ENCODE measurements at places on chromosomes 2 and 18.

DNA sequence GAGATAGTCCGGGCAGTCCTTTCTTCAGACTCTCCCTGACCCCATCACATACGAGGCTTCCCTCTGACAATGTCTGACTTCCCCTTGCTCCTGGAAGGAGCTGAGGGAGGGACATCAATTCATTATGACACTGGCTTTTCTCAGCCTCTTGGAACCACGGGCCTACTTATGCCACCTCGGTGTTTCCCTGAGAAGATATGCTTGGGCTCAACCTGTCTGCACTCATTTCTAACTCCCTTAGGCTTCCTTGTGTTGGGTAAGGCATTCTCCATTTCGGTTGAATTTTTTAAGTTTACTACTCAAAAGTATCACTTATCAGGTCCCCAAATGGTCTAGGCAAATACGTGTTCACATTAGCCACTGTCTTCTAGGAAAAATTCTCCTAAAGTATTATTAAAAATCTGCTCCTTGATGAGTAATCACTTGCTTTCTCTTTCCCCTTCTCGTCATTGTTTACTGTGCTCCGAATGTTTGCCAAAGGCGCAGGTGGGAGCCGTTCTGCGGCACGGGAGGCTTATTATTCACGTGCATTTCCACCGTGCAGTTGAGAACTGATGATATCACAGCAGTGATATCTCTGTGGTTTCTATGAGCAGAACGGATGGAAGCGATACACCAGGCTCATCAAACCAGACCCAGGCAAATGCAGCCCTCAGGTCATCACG, 33.1 kb downstream of the ARL4C start:
- peak; percentile 39 for DNase-seq

- no peak for DNase-seq
Measured at GRCh38 chr2:105261061-105261460, 19.5 kb downstream of the GPR45 start.

DNA sequence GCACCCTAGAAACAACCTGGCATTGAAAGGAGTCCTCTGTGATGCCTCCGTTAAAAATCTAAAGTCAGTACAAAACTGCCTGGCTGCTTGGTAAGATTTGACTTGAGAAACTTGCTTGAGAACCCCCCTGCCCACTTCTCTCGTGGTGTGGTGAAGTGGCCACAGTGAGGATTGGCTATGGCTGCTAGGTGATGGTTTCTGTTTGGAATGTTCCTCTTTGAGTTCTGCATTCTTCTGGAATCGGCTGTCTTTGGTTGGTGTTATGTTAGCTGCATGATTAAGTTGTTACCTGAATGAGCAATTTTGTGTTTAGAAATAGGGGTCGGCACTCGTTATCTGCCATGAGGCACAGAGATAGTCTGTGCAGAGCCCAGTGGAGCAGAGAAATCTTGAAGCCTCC, 21.7 kb upstream of the SAG start:
- DNase-seq = no peak

- no peak for DNase-seq
Measured at GRCh38 chr2:188449971-188450370, 158.3 kb downstream of the GULP1 start.

DNA sequence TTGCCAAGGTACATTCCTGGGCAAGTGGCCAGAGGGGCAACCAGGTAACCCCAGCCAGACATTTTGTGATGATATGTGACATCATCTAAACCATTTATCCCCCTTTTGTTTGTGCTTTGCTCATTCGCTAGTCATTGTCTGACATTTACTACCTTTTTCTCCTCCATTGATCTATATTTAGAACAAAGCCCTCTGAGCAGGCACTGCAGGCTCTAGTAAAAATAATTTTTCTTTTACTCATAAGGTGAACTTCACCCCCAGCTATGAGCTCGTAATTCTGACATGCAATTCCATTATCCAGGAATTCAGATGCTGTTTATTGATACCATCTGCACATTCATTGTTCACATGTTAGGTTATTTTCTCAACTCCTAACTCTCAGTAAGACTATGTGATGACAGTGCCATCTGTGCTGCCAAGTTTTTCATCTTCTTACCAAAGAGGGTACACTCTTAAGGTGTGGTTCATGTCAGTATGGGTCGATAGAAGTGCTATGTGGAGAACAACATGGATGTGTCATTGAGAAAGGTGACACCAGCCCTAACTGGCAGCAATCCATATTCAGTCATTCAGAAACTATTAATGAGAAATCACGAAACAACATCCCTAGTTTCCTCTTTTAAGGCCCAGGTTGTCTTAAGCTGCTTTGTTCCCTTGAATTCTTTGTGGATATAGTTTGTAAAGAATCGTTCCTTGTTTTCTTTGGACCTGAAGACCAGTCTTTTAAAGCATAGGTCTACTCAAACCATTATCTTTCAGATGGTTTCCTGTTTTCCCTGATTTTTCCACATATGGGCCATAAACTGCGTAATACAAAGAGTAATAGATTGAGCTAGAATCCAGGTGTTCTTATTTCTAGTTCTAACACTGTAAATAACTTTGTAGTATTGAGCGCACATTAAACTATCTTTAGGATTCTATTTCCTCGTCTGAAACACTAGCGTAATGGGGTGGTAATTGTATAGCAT, 978.1 kb upstream of the CDH2 start:
- DNase-seq = no peak

GRCh38 chr2:128535953-128536352, 217.3 kb upstream of the HS6ST1 start:
- no peak for DNase-seq

- no peak for DNase-seq
Measured at GRCh38 chr18:59270689-59271257, 2.5 kb downstream of the RAX start.

DNA sequence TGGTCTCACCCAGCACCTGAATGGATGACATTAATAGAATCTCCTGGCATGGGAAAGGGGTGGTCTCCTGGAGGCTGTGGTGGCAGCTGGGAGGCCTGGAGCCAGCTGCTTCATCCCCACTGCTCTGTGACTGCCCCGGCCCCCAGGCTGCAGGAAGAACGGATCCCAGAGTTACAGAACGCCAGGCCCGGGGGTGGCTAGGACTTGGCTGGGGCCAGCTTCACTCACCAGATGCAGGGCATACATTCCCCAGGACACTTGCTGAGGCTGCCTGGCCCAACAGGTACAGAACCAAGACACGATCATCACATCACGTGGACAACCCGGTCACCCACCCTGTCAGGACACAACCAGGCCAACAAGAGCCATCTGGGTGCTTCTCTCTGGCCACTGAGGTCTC, 178.6 kb upstream of the SALL3 start:
- DNase-seq = no peak

- no peak for DNase-seq
Measured at GRCh38 chr2:240869956-240870875, 1.6 kb downstream of the AGXT start.

DNA sequence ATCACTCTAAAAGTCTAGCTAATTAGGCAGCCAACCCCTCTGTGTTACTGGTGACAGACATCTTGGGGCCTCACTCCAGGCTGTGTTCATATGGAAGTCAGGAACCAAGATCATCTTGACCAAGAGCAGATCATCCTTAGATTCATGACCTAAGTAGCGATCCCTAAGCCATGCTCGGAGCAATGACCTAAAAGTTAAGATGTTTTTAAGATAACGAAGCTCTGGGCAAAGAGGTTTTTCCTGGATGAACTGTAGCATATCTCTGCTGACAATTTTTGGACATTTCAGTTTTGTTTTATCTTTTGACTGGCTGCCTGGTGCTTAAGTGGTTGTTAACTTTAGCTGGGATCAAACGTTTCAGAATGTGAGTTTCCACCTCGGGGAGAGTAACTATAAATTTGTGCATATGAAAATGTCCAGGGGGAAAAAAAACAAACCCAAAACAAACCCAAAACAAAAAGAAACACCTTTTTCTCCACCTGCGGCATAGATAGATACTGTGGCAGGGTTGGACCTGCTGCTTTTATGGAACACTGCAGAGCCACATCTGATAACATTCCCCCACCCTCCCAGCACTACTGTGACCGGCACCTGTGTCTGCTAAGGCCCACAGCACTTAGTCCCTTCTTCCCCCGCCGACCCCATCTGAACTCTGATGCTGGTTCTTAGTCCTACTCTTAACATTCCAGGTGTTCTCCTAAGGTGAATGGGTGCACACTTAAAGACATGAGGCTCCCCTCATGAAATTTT, 45.5 kb downstream of the EPAS1 start:
- DNase-seq = no peak

DNA sequence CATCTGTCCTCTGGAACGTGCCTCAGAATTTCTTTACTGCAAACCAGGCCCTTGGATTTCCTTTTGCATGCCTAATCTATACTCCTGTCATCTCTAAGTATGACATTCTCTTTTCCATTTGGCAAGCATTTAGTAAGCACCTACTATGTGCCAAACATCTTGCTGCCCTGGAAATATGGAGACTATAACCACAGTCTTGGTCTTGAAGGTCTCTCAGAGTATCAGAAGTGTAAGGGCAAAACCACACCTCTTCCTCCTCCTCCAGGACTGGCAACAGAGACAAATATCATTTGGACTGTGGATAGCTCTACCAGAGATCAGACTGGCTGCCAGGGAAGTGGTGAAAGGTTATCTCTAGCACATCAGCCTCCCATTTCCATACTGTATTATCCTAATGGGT, 11.4 kb downstream of the DOCK10 start:
- DNase-seq = no peak

Data from NCI-H2227 treated with DMSO at 0.1 percent for 48 hours (cell line).